ENCODE measurements at places on chromosomes 6 and 20.

GRCh38 chr6:152368751-152369624 is 268.2 kb downstream of the SYNE1 start:
- DNase-seq = no peak

- DNase-seq = no peak
These were observed 15.4 kb upstream of the PREX1 start for GRCh38 chr20:48843057-48843806.

- DNase-seq = peak; percentile 29
These were observed 31.9 kb downstream of the PNPLA1 start for GRCh38 chr6:36301781-36302180.

GRCh38 chr6:109978174-109979032 is at the start of gene GPR6:
Gene GPR6 (plus strand): TSS chr6:109978311. CDS start chr6:109979113, 802 bp downstream.
- peak; percentile 43 for DNase-seq

DNA sequence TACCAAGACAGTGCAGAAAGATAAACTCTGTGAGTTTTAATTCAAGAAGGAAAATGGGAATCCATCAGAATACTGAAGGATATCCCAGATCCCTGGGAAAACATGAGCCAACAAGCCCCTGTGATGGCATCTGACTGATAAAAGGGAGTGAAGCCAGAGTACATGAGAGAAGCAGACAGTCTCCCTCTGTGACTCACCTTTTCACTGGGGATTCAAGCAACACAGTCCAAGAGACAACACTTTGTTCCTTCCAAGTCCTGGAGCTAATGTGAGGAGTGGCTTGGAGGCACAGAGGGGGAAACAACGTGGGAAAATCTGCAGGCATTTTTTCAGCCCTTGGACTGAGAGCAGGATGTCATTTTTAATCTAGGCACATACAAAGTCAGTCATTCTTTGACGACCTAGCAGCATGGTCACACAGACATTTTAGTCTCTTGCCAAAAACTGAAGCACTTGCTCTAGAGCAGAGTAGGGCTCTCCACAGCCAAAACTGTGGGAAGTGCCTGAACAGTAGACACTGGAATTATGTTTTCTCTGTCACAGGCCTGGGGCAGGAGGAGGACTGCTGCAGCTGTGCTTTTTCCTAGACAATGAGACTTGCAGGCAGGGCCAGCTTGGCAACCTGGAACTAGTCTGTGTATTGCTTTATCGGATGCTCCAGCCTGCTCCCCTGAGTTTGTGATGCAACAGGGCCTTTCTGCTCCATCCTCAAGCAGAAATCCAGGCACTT is 465.0 kb upstream of the GJE1 start:
- peak; percentile 62 for DNase-seq

DNA sequence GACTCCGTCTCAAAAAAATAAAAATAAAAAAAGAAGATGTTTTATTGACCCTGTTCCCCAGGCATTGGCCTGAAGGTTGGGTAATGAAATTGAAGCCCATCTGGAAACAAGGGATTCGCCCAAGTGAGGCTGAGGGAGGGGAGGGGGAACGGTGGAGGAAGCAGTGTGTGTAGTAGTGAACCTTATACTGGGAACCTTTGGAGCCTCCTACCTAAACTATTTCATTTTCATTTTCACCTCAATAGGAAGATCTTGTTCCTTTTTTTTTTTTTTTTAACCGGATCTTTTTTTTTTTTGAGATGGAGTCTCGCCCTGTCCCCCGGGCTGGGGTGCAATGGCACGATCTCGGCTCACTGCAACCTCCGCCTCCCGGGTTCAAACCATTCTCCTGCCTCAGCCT is 13.2 kb upstream of the ZBTB22 start:
- DNase-seq = no peak

GRCh38 chr20:37640600-37641561 is 52.9 kb upstream of the CTNNBL1 start:
- peak; percentile 50 for DNase-seq

- DNase-seq = no peak
These were observed 337.9 kb downstream of the CD83 start for GRCh38 chr6:14455427-14455826.

- DNase-seq = no peak
These were observed 294.7 kb downstream of the FARS2 start for GRCh38 chr6:5556011-5556410.

DNA sequence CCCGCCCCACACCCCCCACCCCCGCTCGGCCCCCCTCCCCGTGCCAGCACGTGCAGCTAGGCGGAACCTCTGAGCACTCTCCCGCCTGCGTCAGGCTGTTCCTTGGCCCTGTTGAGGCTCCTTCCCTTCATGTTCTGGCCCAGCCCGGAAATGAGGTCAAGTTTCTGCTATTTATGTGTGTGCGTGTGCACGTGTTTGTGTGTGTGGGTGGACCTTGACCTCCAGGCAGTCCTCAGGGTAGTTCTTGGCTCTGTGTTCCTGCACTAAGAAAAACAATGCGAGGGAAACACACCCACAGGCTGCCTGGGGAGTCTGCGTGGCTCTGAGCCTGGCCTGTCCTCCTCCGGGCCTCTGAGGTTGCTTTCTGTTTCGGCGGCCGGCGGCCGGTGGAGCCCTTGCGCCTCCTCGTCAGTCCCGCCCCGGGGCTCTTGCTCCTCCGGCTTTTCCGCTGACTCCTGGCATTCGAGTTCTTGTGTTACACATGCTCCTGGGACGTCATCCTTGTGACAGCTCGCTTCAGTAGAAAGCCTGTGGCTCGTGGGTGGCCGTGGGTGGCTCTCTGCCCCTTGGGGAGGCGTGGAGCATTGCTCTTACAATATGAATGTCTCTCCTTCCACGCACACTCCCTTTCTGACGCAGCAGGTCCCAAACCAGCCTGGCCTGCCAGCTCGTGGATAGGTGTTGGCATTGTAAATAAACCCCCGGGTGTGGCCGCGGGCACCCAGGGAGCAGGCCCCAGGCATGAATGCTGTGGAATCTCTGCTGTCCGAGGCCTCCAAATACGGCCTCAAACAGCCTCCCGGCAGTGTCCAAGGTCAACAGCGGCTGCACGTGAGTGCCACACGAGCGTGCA is 10.0 kb downstream of the SLCO4A1 start:
- peak; percentile 100 for DNase-seq

DNA sequence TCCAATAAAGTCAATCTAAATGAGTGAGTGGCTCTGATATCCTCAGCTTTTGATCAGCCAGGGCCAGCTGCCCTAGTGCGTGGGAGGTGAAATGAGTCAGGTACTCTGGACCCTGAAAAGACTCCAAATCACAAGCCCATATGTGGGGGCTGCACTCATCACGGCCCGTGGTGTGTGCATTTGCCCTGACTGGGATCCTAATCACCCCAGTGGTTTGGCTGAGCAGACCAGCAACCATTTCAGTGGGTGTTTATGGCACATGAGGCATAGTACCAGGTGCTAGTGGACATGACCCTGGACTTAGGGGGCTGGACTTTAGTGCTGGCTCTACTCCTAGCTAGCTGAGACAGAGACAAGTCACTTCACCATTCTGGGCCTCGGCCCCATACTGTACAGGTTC is 39.4 kb downstream of the SCML4 start:
- peak; percentile 7 for DNase-seq

DNA sequence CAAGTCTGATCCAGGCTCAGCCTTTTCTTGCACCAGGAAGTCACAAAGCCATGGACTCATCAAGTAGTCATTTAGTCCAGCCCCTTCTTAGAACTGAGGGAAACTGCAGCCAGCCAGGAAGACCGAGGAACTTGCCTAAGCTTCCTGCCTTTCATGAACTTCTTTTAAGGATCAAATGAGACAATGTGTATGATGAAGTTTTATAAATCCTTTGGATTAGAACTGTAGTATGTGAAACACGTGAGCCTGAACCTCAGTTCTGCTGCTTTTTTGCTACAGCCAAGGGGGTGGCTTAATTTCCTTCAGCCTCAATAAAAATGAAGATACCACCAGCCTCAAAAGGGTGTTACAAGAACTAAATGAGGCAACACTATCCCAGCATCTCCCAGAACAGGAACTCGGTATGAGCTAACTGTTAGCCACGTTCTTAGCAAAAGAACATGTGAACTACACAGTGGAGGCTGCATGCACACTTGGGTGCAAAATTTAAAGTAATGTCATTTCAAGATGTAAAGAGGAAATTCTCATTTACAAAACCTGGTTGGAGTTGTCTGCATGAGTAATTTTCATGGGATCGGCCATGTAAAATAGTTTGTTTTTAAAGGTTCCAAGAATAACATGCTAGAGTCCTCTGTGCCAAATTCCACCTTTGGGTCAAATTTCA is 76.0 kb upstream of the TBC1D7 start:
- peak; percentile 73 for DNase-seq

DNA sequence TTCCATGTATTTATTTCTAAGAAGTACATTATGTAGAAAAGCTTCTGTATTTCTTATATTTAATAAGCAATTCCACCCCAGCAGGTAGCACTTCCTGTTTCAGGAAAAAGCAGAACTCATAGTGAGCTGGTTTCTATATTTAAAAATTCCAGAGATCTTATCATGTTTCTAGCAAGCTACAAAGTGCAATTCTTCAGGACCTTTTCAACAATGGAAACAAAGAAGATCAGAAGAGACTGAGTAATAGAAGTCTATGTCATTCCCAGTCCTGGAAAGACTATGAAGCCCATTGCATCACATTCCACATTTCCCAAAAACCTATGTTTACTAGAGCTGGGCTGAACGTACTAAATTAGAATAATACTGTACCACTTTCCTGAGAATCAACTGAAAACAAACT is 302.6 kb upstream of the NRSN1 start:
- DNase-seq = no peak

GRCh38 chr20:9877932-9878495 is 39.1 kb upstream of the PAK5 start:
- no peak for DNase-seq

DNA sequence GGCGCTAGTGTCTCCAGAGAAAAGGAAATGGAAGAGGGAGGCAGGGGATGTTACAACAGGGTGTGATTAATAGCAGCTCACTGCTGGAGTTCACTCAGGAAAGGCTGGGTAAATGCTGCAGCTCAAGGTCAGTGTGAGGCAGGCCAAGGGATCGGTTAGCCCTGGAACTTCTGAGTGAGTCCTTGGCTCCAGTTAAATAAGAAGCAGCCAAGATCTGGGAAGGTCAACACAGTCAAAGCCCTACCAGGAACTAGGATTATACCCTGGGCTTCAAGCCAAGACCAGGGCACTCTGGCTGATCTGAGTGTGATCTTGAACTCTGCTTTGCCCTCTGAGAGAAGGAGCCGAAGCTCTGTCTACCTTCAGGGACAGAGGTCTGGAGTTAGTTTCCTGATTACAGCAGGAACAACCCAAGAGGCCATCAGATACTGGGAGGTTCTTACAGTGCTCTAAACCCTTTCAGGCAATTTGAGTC is 44.3 kb downstream of the TPD52L1 start:
- DNase-seq = peak; percentile 93

- DNase-seq = peak; percentile 30
These were observed 1.3 kb downstream of the PLCG1 start for GRCh38 chr20:41138475-41139226.

DNA sequence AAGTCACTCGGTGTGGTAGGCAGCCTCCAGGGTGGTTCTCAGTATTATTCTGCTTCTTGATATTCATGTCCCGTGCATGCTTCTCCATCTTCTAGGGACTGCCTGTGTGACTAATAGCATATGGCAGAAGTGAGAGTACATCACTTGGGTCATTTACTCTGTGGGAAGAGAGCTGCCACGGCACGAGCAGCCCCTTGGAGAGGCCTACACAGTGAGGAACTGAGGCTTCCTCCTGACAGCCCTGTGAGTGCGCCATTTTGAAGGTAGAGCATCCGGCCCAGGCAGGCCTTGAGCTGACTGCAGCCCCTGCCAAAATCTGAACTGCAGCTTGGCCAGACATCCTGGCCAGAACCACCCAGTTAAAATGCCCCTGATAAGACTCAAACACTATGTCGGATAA is 17.3 kb upstream of the MCUR1 start:
- DNase-seq = no peak

GRCh38 chr6:163579111-163579879 is 164.8 kb downstream of the QKI start:
- peak; percentile 30 for DNase-seq

DNA sequence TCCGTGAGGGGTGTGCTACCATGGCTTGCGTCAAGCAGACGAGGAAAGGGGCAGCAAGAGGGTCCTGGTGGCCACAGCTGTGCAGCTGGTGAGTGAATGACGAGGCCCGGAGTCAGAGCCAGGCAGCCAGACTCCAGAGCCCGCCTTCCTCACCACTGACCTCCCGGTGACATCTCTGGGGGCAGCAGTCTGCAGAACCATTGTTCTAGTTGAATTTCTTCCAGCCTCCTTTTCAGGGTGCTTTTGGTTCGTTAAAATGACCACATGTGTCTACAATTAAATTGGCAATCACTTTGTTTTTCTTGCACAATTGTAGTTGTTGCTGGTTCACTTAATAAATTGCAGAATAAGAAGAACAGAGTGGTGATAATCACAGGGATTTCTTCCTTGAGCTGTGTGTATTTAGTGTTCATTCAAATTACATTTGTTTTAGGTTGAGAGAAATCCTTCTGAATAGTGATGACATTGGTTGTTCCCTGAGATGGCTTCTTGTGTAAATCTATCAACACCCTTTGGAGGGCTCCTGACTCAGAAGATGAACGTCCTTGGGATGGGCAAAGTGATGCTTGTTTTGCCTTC is 96.4 kb downstream of the TULP4 start:
- peak; percentile 78 for DNase-seq

GRCh38 chr20:22546344-22546743 is 38.0 kb downstream of the FOXA2 start:
- no peak for DNase-seq

DNA sequence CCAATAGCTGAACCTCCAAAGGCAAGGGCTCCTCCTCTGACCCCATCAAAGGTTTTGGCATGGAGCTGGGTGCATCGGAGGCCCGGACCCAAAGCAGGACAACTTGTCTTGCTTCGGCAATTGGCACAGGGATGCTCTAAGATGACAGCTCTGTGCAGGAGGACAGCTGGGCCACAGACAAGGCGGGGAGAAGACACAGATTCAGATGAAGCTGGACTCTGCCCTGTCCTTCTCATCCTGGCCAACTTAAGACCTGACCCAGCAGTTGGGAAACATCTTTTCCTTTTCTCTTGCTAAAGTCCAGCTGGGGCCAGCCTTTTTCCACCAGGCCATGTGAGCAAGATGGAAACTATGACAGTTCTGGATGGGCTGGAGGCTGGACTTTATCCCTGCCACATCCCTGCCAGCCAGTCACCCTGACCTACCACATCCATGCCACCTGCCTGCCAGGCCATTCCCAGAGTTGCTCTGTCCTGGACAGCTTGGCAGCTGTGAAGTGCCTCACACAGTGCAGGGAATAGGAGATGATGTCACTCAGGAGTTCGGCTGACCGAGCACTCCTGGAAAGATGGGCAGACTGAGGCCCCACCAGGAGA is 12.7 kb upstream of the PSMF1 start:
- no peak for DNase-seq

- DNase-seq = no peak
These were observed 11.1 kb downstream of the MTHFD1L start for GRCh38 chr6:150876598-150876997.

DNA sequence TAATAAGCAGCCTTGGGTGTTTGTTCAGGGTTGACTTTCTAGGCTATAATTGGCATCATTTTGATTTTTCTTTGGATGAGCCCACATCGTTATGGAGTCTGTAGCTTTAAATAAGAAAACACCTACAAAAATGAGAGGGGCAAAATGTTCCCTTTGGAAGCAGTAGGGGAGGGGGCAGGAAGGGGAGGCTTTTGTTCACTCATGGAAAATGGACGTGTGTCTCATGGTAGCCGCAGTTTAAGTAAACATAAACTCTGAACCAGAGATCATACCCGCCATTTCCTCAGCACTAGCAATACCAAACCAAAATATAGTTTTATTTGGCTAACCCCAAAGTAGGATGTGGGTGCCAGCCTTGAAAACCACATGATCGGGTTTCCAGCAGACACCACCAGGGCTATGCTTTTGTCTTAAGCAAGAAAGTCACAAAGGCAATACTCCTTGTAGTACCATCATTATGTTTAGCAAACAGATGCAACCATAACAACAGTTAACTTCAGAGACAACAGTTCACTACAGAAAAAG is 572.5 kb upstream of the JAG1 start:
- peak; percentile 43 for DNase-seq

Measured in M059J (cell line).